CD4-positive, alpha-beta T cell treated with Interleukin-15 for 4 hours (primary cell): ENCODE measurements at places on chromosomes 7 and 10.

DNA sequence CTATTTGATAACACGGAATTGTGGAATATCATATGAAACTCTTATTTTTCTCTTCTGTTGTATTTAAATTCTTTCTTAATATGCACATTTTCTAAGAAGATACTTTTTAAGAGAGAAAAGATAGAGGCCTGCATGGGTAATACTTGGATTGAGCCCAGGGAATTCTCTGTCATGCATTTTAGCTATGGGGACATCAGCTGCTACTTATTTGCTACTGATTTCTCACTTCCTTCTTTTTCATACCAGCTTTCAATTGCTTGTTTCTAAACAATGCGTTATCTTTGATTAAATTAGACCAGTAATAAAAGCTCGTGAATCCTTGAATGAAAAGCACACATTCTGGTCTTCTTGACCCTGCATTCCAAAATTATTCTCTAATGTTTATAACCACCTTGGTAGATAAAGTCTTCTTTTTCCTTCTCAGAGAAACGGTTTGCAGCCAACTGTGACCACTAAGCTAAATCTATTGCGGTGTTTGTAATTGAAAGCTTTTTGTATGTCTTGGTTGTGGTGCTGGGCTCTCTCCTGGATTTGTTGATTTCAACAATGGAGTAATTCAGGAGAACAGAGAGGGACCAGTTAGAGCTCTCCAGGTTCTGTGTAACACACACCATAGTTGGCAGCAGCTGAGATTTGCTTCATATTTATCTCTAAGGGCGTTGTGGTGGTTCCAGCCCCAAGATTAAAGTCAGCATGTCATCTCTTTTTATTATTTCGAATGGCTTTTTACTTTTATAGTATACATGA, 139.3 kb downstream of the PPP1R9A start:
- no peak for DNase-seq

DNA sequence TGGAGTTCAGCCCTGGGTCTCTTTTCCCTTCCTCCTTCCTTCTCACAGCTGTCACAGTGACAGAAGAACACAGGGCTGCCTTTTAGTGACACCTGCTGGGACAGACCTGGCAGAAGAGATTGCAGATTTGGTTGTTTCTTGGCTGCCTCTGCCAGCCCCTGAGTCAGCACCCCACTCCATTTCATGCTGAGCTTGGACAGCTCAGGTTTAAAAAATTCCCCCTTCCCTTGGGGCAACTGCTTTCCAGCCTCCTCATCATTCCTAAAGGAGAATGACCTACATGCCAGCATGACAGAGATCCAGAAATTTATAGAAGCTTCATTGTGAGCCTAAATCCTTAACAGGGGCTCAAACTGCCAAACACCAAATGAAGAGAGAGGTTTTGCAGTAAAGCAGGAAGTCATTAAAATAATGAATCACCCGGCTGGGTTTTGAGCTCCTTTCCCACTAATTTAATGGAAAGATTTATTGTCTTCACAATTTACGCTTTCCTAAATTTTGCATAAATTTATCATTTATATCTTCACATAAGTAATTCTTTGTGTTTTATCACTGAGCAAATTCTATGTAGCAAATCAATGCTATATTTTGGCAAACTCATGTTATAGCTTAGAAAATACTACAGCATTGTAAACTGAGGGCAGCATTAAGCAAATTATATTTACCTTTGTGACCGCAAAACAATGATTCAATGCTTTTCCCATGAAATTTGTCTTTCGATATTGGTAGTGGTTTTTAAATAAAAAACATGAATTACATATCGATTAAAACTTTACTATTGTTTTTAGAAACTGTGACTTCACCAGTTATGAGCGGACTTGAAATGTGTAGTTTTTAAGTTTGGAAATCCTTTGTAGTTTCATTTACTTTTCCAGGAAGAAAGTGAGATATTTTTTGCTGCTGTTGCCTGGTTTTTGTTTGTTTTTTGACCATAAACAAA, 399.5 kb upstream of the ANKRD30A start:
- DNase-seq = no peak

DNA sequence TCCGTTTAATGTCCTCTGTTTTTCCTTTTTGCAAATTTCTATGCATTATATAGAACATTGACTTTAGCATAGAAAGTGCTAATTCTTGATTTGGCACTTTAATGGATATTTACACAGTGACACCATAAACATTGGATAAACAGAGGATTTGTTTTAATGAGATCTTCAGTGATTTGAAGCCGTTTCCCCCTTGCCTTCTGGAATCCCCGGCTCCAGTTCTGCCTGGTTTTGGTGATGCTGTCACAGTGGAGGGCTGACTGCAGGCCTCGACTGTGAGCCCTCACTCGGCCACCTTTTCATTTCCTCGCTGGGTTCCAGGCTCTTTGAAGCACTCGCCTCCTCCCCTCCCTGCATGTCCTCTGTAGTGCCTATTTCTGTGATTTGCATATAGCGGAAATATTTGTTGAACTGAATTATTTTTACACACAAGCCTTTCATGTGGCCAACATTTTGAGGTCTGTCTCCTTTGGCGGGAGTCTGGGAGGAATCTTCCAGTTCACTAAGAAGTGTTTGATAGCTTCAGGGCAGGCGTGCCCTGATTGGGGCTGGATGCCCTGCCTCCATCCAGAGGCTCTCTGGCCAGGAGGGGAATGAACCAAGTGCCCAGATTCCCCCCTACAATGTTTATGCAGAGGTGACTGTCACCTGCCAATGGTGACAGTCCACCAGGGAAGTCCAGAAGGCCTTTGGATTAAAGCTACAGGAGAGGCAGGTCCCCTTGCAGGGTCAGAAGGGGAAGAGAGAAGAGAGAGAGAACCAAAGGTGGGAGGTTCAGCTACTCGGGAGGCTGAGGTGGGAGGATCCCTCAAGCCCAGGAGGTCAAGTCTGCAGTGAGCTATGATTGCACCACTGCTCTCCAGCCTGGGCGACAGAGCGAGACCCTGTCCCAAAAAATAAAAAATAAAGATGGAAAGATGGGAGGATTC, 67.5 kb downstream of the CUX1 start:
- peak; percentile 1 for DNase-seq

GRCh38 chr7:50657912-50658311, 92.7 kb upstream of the DDC start:
- DNase-seq = no peak

- no peak for DNase-seq
Observed at GRCh38 chr7:49418963-49419362, 354.5 kb upstream of the VWC2 start.

DNA sequence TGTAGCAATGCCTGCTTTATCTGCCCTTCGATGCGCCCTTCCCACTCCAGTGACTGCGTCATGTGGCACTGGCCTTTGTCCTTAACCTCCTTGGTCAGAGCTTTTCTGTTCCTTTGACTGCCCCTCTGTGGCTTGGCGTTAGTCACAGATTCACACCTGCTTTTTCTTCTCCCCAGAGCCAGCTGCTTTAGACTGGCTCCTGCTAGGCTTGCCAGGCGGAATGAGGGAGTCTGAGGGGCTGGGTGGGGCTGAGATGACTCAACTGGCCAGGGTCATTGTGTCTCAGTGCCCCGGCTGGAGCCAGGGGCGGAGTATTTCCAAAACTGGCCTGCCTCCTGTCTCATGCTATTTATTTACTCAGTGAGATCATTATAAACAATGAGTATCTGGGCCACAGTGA, 194.1 kb downstream of the EMX2 start:
- DNase-seq = no peak
